Upper lobe of left lung (tissue), 6 donors: ENCODE measurements at places on chromosomes 16 and 17.

- DNase-seq = no peak
Observed at GRCh38 chr16:86083382-86084002, 184.5 kb downstream of the IRF8 start.

DNA sequence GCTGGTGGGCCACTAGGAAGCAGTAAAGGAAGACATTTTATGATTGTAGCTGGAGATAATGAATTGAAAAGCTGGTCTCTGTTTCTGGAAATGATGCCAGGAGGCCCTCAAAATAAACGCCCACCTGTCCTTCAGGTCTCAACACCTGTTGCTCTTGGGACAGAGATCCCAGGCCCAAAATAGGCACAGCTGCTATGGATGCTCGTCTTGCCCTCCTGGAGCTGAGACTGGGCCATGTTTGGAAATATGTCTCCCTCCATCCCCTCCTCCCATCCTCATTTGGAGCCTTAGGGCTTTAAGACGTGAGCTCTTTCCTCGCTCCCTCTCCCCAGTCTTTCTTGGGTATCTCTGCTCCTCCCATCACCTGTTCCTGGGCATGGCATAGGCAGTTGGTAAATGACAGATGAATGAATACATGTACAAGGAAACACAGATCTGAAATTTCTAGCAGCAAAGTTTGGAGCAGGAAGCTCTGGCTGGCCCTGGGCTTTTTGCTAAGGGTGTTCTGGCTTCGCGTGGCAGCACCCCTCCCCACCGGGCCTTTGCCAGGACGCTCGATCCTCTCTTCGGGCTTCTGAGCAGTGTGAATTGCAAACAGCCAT is 33.3 kb downstream of the MYH3 start:
- no peak for DNase-seq

GRCh38 chr17:39074676-39075075 is 76.8 kb downstream of the PLXDC1 start:
- no peak for DNase-seq

DNA sequence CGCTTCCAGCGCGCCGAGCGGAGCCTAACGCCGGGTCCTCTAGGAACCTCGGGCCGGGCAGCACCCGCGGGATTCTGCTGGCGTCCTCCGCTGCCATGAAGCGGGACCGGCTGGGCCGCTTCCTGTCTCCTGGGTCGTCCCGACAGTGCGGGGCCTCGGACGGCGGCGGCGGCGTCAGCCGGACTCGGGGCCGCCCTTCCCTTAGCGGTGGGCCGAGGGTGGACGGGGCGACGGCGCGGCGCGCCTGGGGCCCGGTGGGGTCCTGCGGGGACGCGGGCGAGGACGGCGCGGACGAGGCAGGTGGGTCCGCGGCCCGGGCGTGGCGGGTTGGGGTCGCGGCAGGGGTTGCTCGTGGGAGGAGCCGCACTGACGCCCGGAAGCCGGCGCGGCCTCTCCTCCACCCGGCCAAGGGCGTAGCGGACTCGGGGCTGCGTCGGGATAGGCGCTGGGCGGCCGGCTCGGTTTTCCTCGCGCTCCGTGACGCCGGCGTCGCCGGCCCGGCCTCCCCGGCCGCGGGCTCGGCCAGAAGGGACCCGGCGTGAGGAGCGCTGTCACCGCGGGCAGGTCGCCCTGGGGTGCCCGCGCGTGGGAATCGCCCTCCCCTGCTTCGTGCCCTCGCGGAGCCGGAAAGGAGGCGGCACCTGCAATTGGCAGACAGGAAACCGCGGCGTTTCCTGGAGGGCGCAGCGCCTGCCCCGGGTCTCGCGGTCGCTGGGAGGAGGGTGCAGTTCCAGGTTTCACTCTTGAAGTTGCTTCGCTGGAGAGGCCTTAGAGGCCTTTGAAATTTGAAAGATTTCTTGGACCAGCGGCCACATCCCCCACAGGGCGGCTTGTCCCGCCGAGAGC is 432 bp downstream of the ZNF276 start:
- DNase-seq = peak; percentile 93

- peak; percentile 69 for DNase-seq
Observed at GRCh38 chr16:67395458-67396158, 2.3 kb upstream of the TPPP3 start.

DNA sequence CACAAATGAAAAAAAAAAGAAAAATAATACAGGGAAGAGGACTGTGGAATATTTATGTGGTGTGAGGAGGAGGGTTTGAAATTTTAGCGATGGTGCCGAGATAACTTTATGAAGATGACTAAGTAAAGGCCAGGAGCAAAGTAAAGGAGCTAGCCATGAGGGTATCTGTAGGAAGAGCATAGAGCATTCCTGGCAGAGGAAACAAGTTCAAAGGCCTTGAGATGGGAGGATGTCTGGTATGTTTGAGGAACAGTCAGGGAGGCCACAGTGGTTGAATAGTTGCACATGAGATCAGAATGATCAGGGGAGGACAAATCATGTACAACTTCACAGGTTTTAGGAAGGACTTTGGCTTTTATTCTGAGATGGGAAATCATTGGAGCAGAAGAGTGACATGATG is 4.2 kb downstream of the CYB5B start:
- DNase-seq = no peak

DNA sequence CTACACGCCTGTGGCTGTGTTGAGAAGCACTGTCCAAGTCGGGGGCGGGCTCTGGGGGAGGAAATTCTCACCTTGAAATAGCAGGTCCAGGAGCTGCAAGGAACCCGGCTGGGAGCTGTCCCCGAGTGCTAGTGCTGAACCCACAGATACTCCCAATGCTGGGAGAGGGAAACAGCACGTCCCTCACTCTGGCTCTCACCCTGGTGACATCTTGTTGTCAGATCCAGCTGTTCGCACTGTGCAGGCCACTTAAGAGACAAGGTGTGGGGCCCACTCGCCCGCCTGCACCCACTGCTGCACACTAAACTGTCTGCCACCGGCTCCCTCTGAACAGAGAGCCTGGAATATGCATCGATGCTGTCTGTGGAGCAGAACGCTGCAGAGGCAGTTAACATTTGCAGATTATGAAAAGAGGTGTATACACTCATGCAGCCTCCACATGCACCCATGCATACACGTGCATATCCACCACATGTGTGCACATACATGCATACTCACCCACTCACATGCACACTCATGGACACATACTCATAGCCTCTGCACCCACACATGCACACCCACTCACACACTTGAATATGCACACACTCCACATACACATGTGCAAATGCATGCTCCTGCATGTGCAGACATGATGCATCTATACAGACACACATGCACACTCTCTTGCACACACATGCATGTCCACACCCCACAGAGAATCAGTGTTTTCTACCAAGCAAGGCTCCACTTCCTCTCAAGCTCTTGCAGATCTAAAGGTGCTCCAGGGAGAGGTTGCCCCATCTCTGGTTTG is 42.0 kb downstream of the MGAT5B start:
- no peak for DNase-seq

- DNase-seq = no peak
Observed at GRCh38 chr17:37490638-37491614, 1.2 kb downstream of the DUSP14 start.

DNA sequence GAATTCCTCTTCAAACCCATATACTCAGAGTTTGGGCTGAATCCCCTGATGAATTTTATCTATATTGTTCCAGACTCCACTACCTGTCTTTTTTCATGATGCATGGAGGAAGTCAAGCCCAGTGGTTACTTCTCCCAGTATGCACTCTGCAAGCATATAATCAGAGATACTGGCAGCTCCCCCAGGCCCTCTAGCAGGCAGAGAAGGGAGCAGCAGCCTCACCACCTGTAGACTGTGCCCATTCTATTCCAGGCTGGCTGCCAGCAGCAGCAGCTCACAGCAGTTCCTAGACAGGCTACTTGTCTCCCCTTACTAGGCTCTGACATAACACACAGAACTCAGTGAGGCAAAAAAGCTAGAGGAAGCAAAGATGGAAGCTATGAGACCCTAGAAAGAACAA is 3.4 kb downstream of the MKS1 start:
- no peak for DNase-seq

- no peak for DNase-seq
Observed at GRCh38 chr17:42553161-42553818, 567 bp downstream of the HSD17B1 start.

DNA sequence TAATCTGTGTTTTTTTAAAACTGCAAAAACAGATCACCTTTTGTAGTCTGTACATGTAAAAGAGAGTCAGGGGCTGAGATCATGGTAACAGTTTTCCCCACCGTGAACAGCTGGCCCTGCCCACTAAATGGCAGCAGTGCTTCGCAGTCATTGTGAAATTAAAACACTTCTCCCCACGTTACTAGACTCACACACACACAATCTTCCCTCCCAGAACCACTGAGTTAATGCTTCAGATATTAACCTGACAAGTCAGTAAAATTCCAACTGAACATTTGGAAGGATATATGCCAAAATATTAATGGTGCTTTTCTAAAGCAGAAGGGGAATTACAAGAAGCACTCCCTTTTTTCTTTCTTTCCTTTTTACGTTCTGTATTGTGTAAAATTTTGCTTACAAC is 1.2 kb upstream of the CD300LG start:
- no peak for DNase-seq
